ENCODE measurements at places on chromosomes 13 and 19.
A peak's percentile ranks its signal among the peaks of the same experiment; 100 is the strongest.

DNA sequence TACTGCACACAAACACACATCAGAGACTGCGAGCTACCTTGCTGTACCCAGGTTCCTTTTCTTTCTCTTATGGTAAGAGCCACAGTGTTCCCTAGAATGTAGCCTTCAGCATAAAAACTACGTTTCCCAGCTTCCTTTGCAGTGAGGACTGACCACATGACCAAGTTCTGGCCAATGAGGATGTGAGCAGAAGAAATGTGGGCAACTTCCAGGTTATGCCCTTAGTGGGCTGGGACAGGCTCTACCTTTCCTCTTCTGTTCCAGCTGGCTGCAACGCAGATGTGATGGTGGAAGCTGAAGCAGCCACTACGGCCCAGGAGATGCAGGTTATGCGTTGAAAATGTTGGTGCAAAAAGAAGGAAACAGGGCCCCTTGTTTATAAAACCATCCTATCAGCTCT, 27.5 kb downstream of the VRK3 start:
- DNase-seq: peak; percentile 54

DNA sequence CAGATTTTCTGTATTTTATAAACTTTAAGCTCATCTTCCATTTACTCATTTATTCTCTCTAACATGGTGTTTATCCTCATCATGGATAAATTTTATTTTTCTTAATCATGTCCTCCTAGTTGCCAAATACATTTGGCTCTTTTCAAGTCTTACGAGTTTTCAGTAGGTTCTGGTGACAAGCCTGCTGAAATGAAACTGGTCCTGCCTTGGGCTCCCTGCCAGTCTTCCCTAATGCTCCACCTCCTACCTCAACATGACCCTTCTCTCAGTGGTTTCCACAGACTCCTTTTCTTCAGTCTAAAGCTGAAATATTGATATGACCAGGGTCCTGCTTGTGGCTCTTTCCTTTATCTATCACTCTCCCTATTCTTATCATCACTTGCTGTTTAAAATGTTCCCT, 81.2 kb downstream of the TRPC4 start:
- no peak for DNase-seq

GRCh38 chr13:21124852-21125251, 51.5 kb downstream of the SKA3 start:
- no peak for DNase-seq

DNA sequence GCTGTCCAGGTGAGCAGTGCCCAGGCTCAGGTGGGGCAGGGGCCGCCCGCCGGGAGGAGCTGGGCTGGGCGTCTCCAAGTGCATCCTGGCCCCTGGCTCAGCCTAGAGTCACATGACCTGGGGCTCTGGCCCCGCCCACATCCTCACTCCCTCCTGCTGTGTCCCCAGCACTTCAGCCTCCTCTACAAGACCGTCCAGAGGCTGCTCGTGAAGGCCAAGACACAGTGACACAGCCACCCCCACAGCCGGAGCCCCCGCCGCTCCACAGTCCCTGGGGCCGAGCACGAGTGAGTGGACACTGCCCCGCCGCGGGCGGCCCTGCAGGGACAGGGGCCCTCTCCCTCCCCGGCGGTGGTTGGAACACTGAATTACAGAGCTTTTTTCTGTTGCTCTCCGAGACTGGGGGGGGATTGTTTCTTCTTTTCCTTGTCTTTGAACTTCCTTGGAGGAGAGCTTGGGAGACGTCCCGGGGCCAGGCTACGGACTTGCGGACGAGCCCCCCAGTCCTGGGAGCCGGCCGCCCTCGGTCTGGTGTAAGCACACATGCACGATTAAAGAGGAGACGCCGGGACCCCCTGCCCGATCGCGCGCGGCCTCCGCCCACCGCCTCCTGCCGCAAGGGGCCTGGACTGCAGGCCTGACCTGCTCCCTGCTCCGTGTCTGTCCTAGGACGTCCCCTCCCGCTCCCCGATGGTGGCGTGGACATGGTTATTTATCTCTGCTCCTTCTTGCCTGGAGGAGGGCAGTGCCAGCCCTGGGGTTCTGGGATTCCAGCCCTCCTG, 16.8 kb upstream of the CELF5 start:
- DNase-seq: no peak

- DNase-seq: no peak
These were observed 78.6 kb downstream of the DGKH start for GRCh38 chr13:42127047-42127446.

GRCh38 chr19:10353793-10354391, 14.5 kb upstream of the ICAM3 start:
- no peak for DNase-seq

DNA sequence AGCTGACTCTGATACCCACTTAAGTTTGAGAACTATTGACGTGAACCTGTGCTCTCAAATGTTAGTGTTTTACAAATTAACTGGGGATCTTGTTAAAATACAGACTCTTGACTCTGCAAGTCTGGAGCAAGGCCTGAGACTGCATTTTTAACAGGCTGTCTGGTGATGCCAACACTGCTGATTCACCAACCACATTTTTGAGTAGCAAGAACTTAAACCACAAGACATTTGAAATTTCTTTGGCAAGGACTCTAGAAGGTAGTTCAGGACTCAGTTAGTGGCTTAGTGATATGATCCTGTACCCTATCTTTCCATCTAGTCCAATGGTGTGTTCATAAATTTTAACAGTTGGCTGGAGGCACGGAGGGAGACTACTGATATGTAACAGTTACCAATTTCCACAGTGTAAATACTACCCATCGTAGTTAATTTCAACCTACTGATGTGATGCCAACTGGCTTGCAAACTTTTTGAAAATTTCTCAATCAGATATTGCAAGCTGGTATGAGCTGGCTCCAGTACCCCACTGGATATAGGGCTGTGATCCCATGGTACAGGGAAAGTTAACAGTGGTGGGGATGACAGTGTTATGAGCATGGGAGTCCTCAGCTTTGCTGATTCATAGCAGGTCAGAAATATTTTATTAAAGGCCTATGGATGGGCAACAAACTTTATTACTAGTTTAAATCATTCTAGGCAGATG, 255.1 kb downstream of the TBC1D4 start:
- DNase-seq: peak; percentile 44

- DNase-seq: peak; percentile 37
These were observed 37.1 kb downstream of the DZIP1 start for GRCh38 chr13:95607366-95607765.

- DNase-seq: no peak
These were observed 81.8 kb upstream of the RUBCNL start for GRCh38 chr13:46468570-46469463.

GRCh38 chr13:101452519-101453485, at the start of gene ITGBL1:
Gene ITGBL1, plus strand, starts transcription at chr13:101452675. Its CDS starts 159 bp downstream, at chr13:101452834.
- no peak for DNase-seq

DNA sequence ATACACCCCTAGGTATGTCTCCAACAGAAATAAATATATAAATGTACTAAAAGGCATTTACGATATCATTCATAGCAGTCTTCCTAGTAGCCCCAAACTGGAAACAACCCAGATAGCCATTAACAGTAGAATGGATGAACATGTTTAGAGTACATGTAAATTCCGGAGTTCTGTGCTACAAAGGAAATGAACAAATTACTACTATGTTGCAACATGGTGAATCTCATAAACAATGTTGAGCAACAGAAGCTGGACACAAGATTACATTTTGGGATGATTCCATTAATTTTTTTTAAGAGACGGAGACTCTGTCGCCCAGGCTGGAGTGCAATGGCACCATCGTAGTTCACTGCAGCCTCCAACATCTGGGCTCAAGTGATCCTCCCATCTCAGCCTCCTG, 5.9 kb upstream of the SLC7A10 start:
- no peak for DNase-seq

DNA sequence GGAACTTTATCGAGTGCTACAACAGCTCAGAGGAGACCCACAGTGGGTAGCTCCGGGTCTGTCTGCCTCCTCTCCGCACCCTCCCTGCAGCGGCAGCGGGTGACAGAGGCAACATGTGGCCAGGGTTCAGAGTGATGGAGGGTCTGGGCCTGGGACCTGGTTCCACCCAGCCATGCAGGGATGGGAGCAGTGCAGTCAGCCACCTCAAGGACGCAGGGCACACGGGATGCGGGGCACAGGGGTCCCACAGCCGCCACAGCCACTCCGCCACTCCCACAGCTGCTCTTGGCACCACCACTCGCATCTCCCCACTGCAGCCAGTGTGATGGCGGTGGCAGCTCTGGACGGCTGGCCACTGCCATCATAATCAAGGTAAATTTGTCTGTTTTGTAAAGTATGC, 892.9 kb downstream of the OLFM4 start:
- no peak for DNase-seq

- no peak for DNase-seq
These were observed 859 bp downstream of the ZNF568 start for GRCh38 chr19:36916991-36917390.

GRCh38 chr13:54185101-54185500, 1156.5 kb downstream of the OLFM4 start:
- no peak for DNase-seq

- peak; percentile 84 for DNase-seq
These were observed 286.5 kb downstream of the MYO16 start for GRCh38 chr13:108915634-108916512.

DNA sequence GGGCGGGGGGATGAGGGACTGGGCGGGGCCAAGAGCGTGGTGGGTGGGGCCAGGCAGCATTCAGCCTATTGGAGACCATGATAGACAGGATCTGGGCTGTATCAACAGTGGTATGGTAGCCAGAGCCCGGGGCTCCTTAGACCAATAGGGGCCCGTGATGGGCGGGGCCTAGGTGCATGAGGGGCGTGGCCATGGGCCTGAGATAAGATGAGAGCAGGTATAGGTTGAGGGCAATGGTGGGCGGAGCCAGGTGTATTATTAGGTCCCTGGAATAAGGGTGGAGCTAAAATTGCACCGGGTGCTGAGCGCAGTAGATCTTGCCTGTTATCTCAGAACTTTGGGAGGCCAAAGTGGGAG, 5.3 kb downstream of the ABCA7 start:
- peak; percentile 75 for DNase-seq

GRCh38 chr13:101492251-101492910, 39.9 kb downstream of the ITGBL1 start:
- no peak for DNase-seq

- no peak for DNase-seq
These were observed 54.0 kb upstream of the ATP12A start for GRCh38 chr13:24625870-24626849.

- DNase-seq: no peak
These were observed 8.6 kb downstream of the LYL1 start for GRCh38 chr19:13094106-13094504.

GRCh38 chr13:97371486-97372109, 62.4 kb upstream of the RAP2A start:
- DNase-seq: no peak

- DNase-seq: peak; percentile 94
These were observed 19.3 kb upstream of the RASA3 start for GRCh38 chr13:114151565-114152284.

GRCh38 chr19:40348961-40349507, 539 bp downstream of the PLD3 start:
- DNase-seq: no peak

- no peak for DNase-seq
These were observed 50.6 kb downstream of the HSPH1 start for GRCh38 chr13:31111136-31111535.

DNA sequence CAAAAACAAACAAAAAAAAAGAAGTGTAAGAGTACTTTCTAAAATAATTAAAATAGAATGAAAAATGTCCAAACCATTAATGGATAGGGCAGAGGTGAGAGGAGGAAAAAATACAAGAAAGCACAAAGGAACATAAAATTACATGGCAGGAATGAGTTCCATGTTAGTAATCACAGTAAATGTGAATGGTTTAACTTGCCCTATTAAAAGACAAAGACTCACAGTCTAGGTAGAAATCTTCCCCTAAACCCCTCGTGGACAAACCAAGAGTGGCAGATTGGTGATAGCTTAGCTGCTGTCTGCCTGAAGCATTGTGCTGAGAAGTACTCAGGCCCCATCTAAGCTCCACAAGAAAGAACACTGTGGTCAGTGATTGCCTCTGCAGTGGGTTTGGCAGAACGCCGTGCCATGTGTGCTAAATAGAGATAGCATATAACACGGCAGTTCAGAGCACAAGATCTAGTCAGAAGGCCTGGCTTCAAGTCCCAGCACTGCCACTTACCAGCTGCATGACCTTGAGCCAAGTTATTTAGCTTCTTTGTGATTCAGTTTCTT, 103.5 kb downstream of the DPF1 start:
- no peak for DNase-seq

GRCh38 chr13:52868190-52868589, 19.8 kb upstream of the PCDH8 start:
- DNase-seq: no peak

DNA sequence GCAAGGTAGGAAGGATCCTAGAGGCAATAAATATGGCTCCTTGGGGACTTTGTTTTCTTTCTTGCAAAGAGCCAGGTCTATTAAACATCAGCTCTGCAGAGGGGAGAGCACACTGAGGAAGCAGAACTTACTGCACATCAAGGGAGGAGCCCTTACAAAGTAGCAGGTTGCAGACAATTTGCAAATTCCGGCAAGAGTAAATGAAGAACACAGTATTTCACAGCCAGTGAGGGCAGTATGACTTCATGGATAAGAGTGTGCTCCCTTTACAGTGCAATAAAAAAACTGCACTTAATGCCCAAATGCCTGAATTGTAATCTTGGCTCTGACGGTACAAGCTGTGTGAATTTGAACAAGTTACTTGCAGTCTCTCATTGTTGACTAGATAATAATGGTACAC, 75.5 kb downstream of the STARD13 start:
- DNase-seq: no peak

- no peak for DNase-seq
These were observed 54.5 kb downstream of the FLT3 start for GRCh38 chr13:28045861-28046260.

DNA sequence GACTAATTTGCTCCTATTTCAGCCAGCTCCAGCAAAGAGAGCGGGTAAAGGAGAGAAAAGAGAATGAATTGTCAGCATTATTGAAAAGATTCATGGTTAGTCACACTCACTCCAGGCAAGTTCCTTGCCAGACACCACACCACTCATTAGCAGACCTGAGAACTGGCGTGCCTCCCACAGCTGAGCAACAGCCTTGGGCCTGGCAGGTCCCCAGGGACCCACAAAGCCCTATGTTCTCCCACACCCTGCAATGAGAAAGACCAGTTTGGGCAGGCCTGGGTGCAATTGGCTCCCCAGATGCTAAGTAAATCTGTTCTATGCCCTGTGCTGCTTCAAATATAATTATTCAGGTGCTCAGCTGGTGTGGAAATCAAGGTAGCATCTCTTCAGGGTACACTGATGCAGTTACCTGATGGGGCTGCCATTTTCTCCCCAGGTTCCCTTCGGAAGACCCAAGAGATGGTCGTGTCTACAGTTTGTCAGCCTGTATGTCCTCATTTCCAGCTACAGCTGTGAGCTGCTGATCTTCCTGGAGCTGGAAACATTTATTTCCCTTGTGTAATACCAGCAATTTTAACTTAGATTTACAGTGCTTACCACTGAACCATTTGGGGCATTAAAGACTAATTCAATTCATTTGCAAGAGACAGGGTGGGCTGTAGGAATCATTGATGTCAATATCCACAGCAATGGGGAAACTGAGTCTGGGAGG, 405.0 kb downstream of the COG6 start:
- no peak for DNase-seq

DNA sequence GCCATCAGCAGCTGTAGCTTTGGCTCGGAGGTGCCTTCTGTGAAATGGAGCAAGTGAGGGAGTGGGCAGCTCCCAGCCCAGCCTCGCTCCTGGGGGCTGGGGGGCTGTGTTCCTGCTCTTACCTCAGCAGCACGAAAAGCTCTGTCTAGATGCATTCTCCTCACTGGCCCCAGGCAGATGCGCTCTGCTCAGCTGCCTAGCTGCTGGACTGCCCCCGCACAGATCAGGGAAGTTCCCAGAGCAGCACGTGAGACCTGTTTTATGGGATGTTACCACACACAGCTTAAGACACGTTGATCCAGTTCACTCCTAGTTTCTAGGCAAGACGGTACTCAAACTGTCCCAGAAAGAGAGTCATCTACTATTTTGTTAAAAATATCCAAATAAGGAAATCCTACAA, 13.6 kb downstream of the LCP1 start:
- DNase-seq: no peak

All from H54 (cell line).